ENCODE measurements at places on chromosomes 16 and 17. TPM values are rescaled to one million over a fixed set of nuclear protein-coding genes. Genes with fewer than 3 reads are reported as not detected.

The FBXL16 gene
- under 0.01 TPM for total RNA-seq

The ITGAD gene
- not detected for total RNA-seq

The G6PC1 gene
- not detected for total RNA-seq

The CEMP1 gene
- not detected for total RNA-seq

The IL4R gene
- 35.9 TPM for total RNA-seq

The SLC16A6 gene
- total RNA-seq: 0.32 TPM

The ZSCAN10 gene
- total RNA-seq: not detected

The KRTAP2-2 gene
- not detected for total RNA-seq

The CES3 gene
- not detected for total RNA-seq

The EFCAB5 gene
- total RNA-seq: 1.1 TPM

The PMFBP1 gene
- not detected for total RNA-seq

The RAB11FIP4 gene
- 0.31 TPM for total RNA-seq

The ST6GALNAC2 gene
- total RNA-seq: 0.82 TPM

The BAHCC1 gene
- total RNA-seq: 4.7 TPM

The CCL23 gene
- total RNA-seq: 0.76 TPM

The HBA1 gene
- not detected for total RNA-seq

The TLCD1 gene
- total RNA-seq: 1.3 TPM

The KRT36 gene
- 0.16 TPM for total RNA-seq

The BCL7C gene
- 23.1 TPM for total RNA-seq

The CD79B gene
- 1.1 TPM for total RNA-seq

The ODAD4 gene
- not detected for total RNA-seq

The CTRL gene
- total RNA-seq: 0.76 TPM

The TEN1 gene
- total RNA-seq: 15.2 TPM

The ZNF423 gene
- 12.1 TPM for total RNA-seq

The TMEM106A gene
- 4.0 TPM for total RNA-seq

The TMEM98 gene
- 22.0 TPM for total RNA-seq

The SAMD14 gene
- 14.1 TPM for total RNA-seq

The CCDC40 gene
- 3.2 TPM for total RNA-seq

The SPN gene
- total RNA-seq: not detected

The PRSS36 gene
- total RNA-seq: 0.31 TPM

The SLC46A1 gene
- 3.6 TPM for total RNA-seq

The PRSS27 gene
- 0.19 TPM for total RNA-seq

The IGSF6 gene
- total RNA-seq: not detected

The DOC2B gene
- total RNA-seq: 13.4 TPM

The CHST4 gene
- total RNA-seq: not detected

The PSME3 gene
- total RNA-seq: 87.4 TPM

The TBX21 gene
- not detected for total RNA-seq

The ARL16 gene
- 25.3 TPM for total RNA-seq

The KRTAP3-1 gene
- total RNA-seq: not detected

The KRT9 gene
- total RNA-seq: 0.06 TPM

The TM4SF5 gene
- total RNA-seq: not detected

The FN3K gene
- total RNA-seq: 10.8 TPM

The LITAFD gene
- not detected for total RNA-seq

The SEZ6 gene
- total RNA-seq: not detected

The JPT2 gene
- total RNA-seq: 31.1 TPM

The SDR42E2 gene
- total RNA-seq: not detected

The GALK1 gene
- 57.1 TPM for total RNA-seq

The UNK gene
- total RNA-seq: 6.8 TPM

The PRAC2 gene
- not detected for total RNA-seq

The YPEL2 gene
- total RNA-seq: 127 TPM
